Femur (tissue), 1 donor: ENCODE measurements at places on chromosomes 7 and 10.

- no peak for DNase-seq
Measured at GRCh38 chr10:63965846-63966245, 444.6 kb downstream of the REEP3 start.

DNA sequence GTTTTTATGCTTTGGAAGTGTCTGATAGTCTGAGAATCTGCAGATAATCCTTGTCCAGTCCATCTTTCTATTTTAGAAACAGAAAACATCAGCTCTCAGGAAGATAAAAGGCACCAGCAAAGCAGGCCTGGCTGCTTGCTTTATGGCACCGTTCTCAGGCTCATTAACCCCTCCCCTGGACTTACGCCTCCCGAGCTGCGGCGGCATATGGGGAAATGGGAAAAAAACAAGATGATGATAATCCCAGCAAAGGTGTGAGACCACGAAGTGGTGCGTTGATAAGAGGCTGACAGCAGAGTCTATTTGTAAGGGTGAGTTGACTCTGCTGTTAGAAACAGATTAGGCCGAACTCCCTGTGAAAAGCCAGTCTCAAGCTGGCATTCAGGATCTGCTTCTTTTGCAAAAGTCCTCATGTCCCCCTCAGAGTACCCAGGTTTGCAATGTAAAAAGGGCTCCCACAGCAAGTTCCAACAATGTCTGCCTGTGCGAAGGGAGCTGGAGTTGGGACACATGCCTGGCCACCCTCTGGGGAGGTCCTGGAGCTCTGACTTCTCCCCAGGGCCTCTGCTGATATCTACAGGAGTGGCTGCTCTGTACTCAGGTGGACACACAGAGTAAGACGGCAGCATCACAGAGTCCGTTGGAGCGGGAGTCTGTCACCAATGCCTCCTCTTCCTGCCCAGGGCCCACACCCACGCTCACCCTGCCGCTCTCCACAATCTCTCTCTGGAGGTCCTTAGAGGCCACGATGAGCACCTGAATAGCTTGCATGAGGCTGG is 54.3 kb downstream of the SPDYE5 start:
- DNase-seq = no peak

- DNase-seq = no peak
Measured at GRCh38 chr7:141709749-141710148, 1.6 kb downstream of the WEE2 start.

DNA sequence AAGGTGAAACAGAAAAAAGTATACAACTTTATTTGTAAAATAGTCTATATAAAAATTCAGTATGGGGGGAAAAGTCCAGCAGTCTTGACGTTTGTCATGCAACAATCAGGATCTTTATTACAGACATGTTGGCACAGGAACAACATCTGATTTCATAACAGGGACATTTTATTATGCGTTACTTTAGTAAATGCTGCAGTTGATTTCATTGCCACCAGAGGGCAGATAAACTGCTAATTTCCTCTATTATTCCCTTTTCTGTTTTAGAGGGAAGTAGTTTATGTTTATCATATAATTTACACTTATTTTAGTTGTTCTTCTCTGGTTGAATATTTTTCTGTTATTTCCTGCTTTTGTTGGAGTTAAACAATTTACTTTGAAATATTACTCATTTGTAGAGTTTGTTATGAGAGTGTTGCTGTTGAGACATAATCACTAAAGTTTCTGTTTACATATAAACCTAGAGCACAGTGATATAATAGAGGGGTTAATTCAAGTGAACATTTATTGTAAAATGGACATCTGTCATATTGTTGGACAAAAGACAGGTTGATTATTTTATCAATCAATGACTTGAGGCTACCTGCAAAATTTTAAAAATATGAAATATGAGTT is 3.3 kb downstream of the PLXDC2 start:
- no peak for DNase-seq

DNA sequence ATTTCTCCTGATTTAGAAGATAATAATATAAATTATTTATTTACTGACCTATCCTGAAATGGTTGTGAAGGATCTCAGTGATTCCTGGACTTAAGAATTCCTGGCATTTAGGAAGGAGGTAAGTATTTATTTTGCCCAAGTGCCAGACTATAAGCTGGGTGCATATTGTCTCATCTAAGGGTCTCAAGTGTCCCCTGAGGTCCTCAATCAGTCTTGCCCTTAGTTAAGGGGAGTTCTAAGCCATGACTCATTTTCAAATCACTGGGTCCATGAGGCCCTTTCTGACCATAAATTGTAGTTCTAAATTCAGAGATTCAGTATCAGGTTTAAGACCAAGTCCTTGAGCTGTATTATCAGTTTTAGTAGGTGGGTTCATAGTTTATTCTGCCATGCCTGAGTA is 251.6 kb upstream of the MEOX2 start:
- no peak for DNase-seq

DNA sequence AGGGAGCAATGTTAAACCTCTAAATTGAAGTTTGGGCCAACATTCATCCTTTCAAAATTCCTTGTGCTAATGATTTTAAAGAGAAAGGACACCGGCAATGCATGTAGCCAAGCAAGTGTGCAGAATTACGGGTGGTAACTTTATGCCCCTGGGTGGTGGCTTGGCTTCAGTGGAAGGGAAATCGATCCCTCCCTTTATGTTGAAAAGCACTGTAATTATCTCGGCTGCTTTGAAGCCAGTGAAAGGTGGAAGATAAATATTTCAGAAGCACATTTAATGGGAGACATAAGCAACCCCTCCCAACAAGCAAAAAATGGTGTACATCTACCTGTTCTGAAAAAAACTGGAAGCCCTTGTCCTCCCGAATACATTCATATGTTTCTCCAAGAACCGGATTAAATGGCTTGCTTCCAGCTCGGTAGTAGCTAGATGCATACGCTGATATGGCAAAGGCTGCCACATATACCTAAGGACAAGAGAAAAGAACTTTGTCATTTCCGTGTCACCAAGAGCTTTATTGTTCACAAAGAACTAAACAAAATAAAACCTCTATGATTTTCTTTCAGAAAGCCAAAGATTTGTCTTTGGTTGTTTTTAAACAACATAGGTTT is 73.3 kb upstream of the GSDME start:
- no peak for DNase-seq

DNA sequence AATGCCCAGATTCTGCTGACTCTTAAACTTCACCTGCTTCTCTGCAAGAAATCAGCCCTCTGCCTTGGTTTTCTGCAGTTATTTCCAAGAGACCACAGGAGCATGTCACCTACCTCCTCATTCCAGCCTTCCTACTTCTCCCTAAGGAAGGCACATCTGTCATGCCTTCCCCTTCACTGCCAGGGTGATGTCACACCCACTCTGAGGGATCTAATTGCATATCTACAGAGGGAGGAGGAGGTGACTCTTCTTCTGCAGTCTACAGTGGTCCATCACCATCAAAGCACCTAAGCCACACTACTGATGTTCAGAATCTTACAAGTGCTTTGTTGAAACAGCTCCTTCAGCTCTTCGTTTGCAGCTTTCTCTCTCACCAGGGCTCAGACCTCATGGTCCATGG is 275.5 kb downstream of the FGFR2 start:
- no peak for DNase-seq

DNA sequence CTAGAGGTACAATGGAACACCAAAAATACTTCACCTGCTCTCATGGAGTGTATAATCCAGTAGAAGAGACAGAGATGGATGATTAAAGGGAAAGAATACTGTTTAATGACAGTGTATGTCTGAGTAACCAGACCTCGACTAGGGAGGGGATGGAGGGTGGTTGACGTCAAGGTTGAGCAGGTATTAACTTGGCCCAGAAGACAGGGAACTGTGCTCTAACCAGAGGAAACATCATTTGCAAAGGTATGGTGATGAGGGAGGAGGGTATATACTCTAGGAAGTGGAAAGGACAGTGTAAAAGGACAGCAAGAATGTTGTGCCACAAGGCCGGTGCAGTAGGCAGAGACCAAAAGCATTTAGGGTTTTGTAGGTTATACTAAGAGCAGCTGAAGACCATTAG is 2.9 kb downstream of the MIOS start:
- no peak for DNase-seq

- DNase-seq = no peak
Measured at GRCh38 chr7:22216832-22217475, 140.0 kb downstream of the RAPGEF5 start.

- DNase-seq = no peak
Measured at GRCh38 chr7:130367088-130367755, 13.1 kb upstream of the CPA1 start.

- DNase-seq = no peak
Measured at GRCh38 chr10:113001599-113002448, 51.8 kb downstream of the TCF7L2 start.

GRCh38 chr10:124478515-124478914 is 16.9 kb downstream of the LHPP start:
- DNase-seq = no peak

- no peak for DNase-seq
Measured at GRCh38 chr10:89164080-89164479, 43.0 kb downstream of the CH25H start.

- DNase-seq = no peak
Measured at GRCh38 chr10:70910486-70911341, 22.3 kb upstream of the PCBD1 start.

GRCh38 chr10:68224810-68225209 is 7.1 kb downstream of the ATOH7 start:
- no peak for DNase-seq

GRCh38 chr7:69177461-69177861 is 420.8 kb upstream of the AUTS2 start:
- no peak for DNase-seq

- no peak for DNase-seq
Measured at GRCh38 chr7:126524967-126525366, 727.8 kb downstream of the GRM8 start.

GRCh38 chr10:91144961-91145360 is 75.5 kb upstream of the PCGF5 start:
- no peak for DNase-seq

DNA sequence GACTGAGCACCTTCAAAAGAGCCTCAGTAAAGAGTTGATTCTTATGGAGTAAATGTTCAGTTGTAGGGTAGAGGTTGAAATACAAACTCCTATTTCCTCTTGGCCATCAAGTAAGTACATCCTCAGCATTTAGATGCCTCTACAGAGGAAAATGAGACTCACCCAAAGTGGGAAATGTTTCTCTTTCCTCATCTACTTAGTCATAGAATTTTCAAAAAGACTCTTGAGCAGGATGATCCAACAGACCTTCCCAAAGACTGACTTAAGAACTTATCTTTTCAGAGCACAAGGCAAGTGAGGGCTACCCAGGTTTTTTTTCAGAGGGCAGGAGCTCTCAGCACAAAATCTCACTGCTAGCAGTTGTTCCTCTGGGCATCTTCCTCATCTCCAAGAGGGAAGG is 449.1 kb downstream of the KCNMA1 start:
- no peak for DNase-seq

DNA sequence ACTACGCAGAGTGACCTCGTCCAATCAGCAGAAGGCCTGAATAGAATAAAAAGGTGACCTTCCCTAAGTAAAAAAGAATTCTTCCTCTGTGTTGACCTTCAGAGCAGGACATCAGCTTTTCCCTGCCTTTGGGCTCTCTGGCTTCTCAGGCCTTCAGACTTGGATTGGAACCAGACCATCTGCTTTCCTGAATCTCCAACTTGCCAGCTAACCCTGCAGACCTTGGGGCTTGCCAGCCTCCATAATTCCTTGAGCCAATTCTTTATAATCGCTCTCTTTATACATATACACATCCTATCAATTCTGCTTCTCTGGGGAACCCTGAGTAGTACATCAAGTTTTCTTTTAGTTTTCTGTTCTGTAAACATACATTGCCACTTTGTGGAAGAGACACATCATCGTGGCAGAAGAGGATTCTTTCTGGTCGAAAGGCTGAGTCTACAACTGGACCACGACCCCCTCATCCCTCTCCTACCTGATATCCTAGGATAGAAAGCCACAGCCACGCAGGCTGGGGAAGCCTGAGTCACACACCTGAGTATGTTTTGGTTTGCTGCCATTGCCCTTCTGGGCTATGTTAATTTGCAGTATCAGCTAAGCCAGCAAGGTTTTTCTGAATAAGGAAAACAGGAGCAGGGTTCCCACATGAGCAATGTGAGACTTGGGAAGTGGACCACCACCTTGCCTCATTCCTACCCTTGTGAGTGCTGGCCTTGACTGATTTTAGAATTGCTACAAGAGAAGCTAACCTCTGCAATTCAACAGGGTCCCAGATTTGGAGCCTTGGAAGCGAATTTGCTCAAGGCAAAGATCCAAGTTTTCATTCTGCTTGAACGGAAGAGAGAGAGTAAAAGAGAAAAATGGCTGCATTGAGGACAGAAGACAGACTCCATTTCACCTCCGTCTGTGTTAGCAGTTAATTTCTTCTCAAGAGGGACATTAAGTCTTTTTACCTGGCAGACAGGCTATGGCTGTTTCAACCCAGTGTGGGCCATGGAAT is 445.2 kb upstream of the FZD8 start:
- DNase-seq = peak; percentile 38

DNA sequence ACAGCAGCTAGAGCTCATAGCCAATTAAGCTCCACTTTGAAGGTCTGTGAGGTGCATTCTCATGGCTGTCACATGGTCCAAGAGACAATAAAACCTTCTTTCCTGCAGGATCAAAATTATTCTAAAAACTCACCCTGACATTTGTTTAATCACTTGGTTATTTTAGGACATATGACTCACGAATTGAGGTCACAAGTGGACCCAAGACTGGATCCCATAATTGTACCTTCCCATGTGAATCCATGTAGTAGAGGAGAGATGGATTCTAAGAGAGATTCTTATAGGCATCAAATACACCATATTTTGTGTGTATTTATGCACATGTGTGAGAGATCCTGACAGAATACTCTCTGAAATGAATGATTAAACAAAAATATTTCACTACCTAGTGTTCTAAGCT is 18.1 kb downstream of the POLR1F start:
- DNase-seq = no peak

GRCh38 chr7:392822-393221 is 102.9 kb downstream of the FOXL3 start:
- no peak for DNase-seq

- no peak for DNase-seq
Measured at GRCh38 chr7:102432442-102433218, 745 bp upstream of the ORAI2 start.

DNA sequence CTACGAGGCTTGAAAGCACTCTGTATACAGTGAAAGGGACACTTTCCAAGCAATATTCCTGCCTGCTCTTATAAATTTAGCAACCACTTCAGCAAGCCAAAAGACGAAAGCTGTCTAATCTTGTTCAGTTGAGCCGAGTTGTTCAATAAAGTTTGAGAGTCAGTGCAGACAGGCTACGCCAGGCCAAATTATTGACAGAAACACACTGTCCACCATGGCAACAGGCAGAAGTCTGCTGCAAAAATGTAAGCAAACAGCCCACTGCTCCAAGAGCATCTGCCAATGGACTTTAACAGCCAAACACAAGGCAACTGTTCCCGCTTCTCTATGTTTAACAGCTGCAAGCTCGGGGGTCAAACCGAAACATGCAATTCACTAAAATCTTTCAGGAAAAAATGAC is 85.7 kb downstream of the GLI3 start:
- peak; percentile 92 for DNase-seq
